Activated T-helper 9 cell treated with anti-CD3 and anti-CD28 coated beads, Interleukin-2, amount 50 U/mL, for 16 hours (primary cell): ENCODE measurements at places on chromosomes 6 and 20.
A peak's percentile ranks its signal among the peaks of the same experiment; 100 is the strongest.

- no peak for DNase-seq
Observed at GRCh38 chr6:158437571-158437970, 122.3 kb upstream of the TMEM181 start.

- DNase-seq = no peak
Observed at GRCh38 chr20:25045343-25045712, 12.6 kb downstream of the ACSS1 start.

- DNase-seq = no peak
Observed at GRCh38 chr20:19913927-19914614, 103.1 kb upstream of the NAA20 start.

- DNase-seq = no peak
Observed at GRCh38 chr6:100381111-100381510, 83.6 kb downstream of the SIM1 start.

DNA sequence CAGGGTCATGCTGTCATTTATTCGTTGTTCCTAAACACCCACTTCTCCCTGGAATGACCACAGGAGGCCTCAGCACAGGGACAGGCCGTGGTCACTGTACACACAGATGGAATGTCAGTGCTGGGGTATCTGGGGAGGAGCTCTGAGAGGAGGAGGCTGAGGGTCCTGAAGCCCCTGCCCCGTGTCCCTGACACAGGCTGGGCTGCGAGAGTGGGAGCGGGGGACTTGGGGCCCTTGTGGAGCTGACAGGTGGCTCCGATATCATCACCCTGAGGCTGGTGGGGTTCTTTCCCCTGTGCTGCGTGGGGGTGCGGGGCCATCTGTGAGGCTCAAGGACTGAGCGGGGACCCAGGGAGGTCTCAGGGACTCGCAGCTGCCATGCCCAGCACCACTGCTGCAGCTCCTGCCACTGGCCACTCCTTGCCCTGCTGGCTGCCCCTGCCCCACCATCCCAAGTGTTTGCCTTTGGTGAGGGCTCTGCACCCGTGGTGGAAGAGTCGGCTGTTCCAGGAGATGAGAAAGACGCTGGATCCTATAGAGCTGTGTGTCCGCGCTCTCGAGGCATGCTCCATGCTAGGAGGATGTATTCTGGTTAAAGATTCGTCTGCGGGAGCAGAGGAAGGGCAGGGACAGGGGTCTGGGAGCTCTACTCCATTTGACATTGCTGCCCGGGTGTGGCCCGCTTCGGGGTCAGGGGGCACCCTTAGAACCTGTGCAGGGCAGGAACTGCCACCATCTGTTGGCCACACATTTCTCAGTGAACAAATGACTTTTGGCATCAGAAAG is 18.9 kb downstream of the NPEPL1 start:
- no peak for DNase-seq

- DNase-seq = no peak
Observed at GRCh38 chr6:317448-318144, 25.3 kb downstream of the DUSP22 start.

DNA sequence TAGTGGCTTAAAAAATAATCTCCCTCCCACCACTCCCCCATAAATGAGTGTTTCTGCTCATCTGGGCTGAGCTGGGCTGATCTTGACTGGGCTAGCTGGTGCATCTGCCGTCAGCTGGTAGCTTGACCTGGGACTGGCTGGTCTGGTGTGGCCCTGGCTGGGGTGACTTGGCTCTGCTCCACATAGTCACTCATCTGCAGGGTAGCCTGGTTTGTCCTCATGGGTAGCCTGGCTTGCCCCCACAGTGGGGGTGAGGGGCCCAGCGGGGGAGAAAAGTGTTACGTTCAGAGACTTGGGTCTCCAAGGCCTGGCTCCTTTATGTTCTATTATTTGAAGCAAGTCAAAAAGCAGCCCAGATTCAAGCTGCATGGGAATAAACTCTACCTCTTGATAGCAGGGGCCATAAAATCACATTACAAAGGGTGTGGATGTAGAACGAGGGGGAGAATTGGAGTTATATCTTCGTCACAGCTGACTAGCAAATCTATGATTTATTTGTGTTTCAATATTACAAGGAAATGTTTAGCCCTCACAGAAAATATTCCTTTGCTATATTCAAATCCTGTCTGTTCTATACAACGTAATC is 32.9 kb downstream of the EDN3 start:
- DNase-seq = no peak

- DNase-seq = no peak
Observed at GRCh38 chr20:23533161-23533560, 35.1 kb downstream of the CST9L start.

- no peak for DNase-seq
Observed at GRCh38 chr6:136492409-136492808, 57.8 kb downstream of the MAP7 start.

DNA sequence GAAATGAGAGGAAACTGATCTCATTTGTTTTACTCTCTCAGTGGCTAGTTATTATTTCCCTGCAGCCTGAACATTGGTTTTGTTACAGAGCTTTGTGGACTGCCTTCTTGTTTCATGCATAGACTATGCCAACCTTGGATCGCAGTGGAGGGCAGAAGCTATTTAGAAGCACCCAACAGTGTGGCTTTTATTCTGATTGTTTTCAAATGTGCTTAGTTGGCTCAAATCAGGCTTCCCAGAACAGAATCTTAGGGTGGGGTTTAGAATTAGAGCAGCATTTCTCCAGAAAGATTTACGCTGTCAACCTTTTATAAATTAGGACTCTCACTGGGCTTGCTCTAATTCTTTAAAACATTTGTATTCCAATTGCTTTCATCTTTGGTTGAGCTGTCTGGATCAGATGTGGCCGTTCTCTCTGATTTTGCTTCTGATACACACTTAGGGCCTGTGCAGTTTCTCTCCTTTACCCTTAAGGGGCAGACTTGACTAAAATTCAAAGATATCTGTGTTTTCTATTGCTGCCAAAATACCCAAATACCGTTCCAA is 210.3 kb downstream of the BCKDHB start:
- no peak for DNase-seq

GRCh38 chr6:70124443-70124842 is 178.4 kb downstream of the COL9A1 start:
- DNase-seq = no peak

DNA sequence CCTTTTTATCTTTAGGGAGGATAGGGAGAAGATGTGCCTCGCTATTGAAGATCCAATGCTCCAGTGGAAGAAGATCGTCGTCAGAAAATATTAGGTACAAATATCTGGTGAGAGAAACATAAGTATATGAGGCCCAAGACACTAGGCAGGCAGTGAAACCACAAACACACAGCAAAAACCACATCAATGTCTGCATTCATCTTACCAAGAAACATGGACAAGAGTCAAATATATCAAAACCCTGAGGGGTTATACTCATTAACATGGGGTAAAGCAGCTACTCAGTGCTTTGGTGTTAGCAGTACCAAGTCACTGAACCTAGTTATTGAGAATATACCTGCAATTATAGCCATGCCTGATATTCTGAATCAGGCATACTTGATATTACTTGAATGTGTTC is 101.4 kb upstream of the FAM184A start:
- no peak for DNase-seq

GRCh38 chr6:158818581-158819212 is 471 bp downstream of the EZR start:
- peak; percentile 54 for DNase-seq
